ENCODE measurements at places on chromosomes 1 and 21.
A peak's percentile ranks its signal among the peaks of the same experiment; 100 is the strongest.

DNA sequence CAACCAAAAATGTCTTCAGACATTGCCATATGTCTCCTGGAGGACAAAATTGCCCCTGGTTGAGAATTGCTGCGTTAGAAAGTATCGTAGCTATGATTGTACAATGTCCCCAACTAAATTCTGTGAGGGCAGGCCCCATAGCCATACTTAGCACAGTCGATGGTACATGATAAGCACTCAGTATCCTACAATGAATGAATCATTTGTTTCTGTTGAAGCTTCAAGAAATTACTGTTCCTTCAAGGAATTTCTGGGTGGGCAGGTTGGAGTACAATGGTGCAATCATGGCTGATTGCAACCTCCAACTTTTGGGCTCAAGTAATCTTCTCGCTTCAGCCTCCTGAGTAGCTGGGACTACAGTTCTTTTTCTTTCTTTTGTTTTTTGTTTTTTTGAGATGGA lies 4.7 kb downstream of the CAP1 start:
- no peak for DNase-seq

- DNase-seq: no peak
These were observed 17.0 kb downstream of the C1orf198 start for GRCh38 chr1:230851291-230851691.

GRCh38 chr1:178521241-178521640 lies 8.3 kb downstream of the TEX35 start:
- DNase-seq: no peak

DNA sequence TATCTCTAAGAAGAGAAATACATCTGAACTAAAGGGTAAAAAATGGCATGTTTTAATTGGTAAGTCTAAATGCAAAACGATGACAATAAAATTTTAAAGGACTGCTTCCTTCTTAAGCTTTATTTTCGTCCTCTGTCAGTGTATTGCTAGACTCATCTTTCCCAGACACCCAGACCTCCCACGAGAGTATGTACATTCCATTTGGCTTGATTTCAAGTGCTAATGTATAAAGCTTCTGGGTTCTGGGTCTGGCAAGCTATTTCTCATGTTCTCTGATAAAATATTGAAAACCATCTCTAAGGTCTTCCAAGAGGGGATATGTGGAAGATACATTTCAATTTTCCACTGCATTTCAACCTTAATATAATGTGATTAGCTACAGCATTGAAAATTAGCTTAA lies 24.6 kb upstream of the SLC2A1 start:
- no peak for DNase-seq

DNA sequence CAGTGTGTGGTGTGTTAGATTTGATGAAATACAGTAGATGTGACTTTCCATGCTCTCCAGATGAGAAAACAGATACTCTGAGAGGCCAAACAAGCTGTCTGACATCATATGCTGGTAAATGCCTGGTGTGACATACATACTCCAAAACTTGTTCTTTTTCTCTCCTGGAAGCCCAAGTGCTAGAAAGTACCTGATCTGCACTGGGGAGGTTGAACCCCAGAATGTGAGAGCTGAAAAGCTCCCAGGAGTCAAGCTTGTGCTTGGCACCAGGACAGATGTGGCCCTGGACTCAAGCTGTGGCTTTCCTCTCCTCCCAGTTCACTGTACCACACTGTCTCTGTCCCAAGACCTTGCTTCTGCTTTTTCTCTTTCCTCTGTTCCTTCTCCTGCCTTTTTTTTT lies 389.0 kb upstream of the USP24 start:
- no peak for DNase-seq

DNA sequence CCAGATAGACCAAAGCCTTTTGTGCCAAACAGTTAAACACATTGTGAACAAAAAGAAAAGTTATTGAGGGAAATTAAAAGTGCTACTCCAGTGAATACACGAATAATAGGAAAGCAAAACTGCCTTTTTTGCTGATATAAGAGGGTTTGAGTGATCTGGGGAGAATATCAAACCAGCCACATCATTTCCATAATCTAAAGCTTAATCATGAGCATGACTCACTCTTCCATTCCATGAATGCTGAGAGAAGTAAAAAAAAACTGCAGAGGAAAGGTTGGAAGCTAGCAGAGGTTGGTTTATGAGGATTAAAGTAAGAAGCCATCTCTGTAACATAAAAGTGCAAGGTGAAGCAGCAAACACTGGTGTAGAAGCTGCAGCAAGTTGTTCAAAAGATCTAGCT lies 350.6 kb upstream of the NCAM2 start:
- DNase-seq: no peak

GRCh38 chr21:45499970-45500577 lies 42.2 kb downstream of the SLC19A1 start:
- DNase-seq: peak; percentile 40

DNA sequence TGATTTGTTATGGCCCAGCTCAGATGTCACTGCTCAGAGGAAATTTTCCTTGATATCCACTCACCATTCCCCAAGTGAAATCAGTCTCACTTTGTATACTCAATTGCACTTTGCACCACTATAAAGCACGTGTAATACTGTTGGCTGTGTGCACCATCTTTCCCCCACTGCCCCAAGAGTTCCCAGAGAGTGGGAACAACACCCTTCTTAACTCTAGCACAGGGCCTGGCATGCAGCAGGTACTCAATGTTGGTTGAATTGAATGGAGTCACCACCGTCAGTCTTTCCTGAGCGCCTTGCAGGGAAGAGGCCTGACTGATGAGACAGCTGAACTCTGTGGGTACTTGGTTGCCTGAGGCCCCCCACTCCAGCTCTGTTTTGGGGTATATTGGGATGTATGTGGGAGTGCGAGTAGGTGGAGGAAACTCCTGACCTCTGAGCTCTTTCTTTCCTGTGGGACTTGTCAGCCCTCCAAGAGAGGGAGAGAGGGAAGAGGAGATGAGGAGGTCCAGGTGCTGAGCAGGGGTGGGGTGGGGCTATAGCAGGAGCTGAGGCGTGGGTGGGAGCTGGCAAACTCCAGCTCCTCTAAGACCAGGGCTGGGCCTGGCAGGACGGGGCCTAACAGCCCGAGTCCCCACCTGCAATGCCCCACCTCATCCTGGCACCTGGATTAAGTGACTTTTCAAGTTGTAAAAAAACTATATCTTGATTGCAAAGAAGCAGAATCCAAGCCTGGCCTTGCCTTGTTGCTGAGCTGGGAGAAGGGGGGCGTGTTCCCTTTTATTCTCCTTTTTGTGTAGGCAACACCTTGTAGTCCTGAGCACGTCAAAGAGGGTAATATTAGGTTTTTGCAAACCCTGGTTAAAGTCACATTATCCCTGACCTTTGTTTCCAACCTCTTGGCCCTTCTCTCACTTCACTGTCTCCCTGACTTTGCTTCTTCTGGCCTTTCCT lies 19.4 kb upstream of the WASF2 start:
- DNase-seq: no peak

- DNase-seq: no peak
These were observed 17.4 kb downstream of the AZIN2 start for GRCh38 chr1:33098371-33098770.

GRCh38 chr1:2238361-2239012 lies 10.4 kb downstream of the SKI start:
- DNase-seq: no peak

GRCh38 chr1:229156872-229157271 lies 114.0 kb upstream of the RAB4A start:
- no peak for DNase-seq

DNA sequence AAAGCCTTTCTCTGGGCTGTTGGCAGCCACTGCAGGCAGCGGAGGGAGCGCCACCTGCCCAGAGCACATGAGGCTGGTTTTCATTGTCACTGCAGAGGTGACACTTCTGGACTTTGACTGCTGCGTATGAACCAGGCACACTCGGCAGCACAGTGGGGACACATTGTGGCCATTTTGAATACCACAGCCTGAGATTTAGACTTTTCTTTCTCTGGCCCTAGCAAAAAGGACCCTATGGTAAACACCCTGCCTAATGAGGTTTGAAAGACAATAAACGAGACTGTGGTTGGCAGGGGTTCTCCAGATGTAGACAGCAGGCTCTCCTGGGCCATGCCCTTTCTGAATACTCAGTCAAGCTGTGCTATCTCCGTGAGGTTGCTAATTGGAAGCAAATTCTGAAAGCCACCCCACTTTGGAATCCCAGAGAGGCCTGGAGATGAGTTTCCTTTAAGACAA lies 12.0 kb upstream of the KCNE2 start:
- peak; percentile 70 for DNase-seq

DNA sequence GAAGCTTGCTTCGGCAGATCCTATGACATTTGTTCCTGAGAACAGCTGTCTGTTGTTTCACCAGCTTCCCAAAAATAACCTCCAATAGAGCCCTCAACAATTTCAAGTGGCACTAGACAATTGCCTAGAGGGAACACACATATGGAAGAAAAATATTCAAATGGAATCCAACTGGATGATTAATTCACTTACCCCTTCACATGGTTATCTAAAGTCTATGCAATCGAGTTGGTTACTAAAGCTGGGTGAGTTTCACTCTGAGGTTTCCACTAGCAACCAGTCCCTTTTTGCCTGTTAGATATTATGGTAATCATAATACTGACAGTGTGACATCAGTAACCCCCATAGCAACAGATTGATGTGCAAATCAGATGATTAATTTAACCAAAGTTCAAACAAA lies at the start of gene LEMD1:
TSS of gene LEMD1 (minus strand) at position 259 of the 400 bp plus-strand sequence. CDS start 1,520 bp downstream, outside the sequence.
- no peak for DNase-seq

DNA sequence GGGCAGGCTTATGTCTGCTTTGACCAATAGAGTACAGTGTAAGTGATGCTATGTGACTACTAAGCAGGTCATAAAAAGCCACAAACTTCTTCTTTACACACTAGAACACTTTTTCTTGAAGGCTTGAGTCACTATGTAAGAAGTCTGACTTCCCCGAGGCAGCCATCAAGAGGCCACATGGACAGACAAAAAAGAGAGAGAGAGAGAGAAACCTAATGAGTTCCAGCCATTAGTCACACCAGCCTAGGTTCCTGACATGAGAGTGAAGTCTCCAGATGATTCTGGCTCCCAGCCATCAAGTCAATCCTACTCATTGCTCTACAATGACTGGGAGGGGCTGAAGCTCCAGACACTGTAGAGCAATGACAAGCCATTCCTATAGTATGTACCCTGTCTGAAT lies 101.4 kb downstream of the LHX9 start:
- no peak for DNase-seq

GRCh38 chr21:39066829-39067780 lies 116.1 kb downstream of the PSMG1 start:
- DNase-seq: no peak

DNA sequence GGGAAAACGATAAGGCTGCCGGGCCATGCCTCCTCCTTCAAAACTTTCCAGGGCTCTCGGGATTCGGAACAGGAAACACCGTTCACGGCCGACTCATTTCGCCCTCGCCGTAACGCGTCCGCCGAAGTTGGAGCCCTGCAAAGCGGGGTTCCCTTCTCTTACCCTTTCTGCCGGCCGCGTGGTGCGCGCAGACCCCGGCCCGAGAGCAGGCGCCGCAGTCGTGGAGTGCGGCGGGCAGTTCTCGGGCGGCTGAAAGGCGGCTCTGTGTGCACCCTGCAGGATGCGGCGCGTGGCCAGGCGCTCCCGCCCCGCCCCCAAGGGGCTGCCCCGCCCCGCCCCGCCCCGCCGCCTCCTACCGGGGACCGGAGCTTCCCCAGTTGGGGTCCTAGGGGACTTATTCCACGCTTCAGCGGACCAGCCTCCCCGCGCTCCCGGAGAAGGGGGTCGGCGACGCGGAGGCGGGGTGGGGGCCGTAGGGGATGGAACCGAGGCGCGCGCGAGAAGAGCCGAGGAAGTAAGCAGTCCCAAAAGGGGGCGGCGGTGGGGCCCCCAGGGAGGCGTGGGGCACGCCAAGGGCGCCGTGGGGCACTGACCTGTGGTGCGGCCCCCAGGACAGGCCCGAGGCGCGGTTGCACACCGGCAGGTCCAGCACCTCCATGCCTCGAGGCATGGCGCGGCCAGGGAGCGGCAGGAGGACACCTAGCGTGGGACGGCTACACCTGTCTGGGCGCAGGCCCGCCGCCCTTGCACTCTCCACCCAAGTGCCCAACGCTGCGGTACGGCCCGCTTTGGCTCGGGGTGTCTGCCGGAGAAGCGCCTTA lies at the start of gene MCOLN2:
TSS of gene MCOLN2 (minus strand) at position 268 of the 821 bp plus-strand sequence. CDS start at position 27, 241 bp downstream.
- peak; percentile 79 for DNase-seq

GRCh38 chr1:42801832-42802473 lies 15.0 kb upstream of the ERMAP start:
- no peak for DNase-seq

DNA sequence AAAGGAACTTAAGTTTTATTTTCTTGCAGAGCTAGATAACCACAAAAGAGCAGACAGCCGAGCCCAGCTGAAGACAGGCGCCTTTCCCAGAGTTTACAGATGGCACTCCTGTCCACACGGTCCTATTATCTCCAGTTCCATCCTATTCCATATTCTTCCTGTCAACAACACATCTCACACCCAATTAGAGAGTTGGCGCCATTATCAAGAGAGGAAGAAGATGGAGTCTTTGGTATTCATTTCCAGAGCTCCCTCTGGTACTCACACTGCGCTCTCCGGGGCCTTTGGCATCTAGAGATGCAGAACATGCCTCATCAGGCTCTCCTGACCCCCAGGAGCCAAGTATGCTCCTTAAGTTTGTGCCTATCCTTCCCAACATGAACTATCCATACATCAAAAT lies 43.3 kb upstream of the SIPA1L2 start:
- no peak for DNase-seq

DNA sequence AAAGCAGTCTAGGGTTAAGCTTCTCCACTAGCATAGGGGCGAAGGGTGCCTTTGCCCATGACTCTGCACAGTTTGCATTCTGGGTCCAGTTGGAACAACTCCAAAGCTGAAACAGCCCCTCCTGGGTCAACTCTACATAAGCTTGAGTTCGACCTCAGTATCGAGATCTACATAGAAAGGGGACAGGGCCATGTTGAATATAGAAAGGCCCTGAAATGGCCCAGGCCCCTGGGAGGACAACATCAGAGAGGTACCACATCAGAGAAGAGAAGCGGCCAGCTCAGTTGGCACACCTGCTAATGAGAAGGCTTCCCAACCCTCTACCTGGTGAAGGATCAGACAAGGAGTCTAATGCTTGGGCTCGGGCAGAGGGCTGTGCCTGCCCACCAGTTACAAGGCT lies 1.6 kb downstream of the DENND2D start:
- no peak for DNase-seq

GRCh38 chr1:239587574-239588369 lies 201.4 kb downstream of the CHRM3 start:
- DNase-seq: no peak

- DNase-seq: no peak
These were observed 1.1 kb upstream of the YBX1 start for GRCh38 chr1:42680921-42681683.

DNA sequence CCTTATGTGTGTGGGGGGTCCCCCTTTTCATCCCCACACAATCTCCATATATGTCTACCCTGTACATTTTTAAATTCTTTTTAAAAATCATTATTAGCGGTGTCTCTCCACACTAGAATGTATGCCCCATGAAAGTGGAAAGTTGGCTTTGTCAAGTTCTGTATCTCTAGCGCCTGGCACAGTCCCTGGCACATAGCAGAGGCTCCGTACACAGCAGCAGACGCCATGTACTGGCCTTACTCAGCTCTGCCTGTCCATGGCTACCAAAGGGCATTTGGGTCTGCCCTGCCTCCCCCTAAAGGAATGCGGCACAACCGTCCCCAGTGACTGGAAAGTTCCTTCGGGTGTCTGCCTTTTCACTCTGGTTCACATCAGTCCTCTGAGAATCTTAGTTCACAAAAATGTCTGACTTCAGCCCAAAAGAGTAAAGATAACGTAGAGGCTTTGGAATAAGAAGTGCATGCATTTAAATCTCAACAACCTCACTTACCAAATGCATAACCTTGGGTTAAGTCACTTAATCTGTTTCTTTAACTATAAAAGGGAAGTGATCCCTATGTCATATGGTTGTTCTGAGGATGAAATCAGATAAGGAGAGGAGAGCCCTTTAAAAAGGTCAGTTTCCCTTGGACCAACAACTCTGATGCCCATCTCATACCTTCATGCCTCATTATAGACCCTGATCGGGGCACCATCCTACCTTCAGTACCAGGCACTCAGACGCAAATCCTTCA lies 61.1 kb downstream of the CD46 start:
- DNase-seq: no peak
